Activated CD4-positive, CD25-positive, alpha-beta regulatory T cell treated with anti-CD3 and anti-CD28 coated beads, Interleukin-2, amount 50 U/mL, for 16 hours (primary cell): ENCODE measurements at places on chromosomes 7 and 10.

DNA sequence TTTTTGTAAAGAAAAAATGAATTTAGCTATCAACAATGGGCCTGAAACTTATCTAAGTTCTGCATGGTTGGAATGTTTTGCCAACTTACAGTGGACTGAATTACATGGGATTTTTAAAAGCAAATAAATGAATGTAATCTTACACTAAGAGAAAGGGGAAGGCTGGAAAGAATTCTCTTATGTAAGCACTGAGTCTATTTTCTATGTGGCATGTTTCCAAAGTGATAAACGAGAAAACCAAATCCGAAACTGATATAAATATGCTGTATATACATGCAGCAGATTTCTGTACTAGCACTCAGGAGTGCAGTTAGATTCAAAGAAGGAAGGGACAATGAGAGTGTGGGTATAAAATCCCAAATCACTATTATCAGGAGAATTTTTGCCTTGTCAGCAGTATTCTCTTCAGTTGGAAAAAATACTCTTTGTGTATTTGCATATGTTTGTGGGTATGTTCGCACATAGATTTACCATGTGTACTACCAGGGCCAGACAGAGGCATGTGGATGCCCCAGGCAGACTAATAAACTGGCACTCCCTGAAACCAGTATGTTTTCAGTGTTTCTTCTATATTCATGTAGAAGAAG, 334.3 kb upstream of the SEMA3D start:
- no peak for DNase-seq

GRCh38 chr7:152485826-152486225, 50.0 kb upstream of the KMT2C start:
- DNase-seq = no peak

GRCh38 chr10:31317652-31318381, 1.2 kb upstream of the ZEB1 start:
- no peak for DNase-seq

- DNase-seq = no peak
Measured at GRCh38 chr7:45990276-45990675, 69.2 kb upstream of the IGFBP3 start.
